ENCODE measurements at places on chromosomes 7 and 10. TPM values are rescaled to one million over a fixed set of nuclear protein-coding genes. Genes with fewer than 3 reads are reported as not detected.

The RAB19 gene
- total RNA-seq = not detected

The AUTS2 gene
- total RNA-seq = 383 TPM

The LRRC18 gene
- total RNA-seq = not detected

The FXYD4 gene
- not detected for total RNA-seq

The PKD2L1 gene
- total RNA-seq = not detected

The GFRA1 gene
- total RNA-seq = 6.3 TPM

The PKD1L1 gene
- 0.94 TPM for total RNA-seq

The TAS2R41 gene
- not detected for total RNA-seq

The TFEC gene
- 0.63 TPM for total RNA-seq

The PRXL2A gene
- total RNA-seq = 64.2 TPM

The CNNM1 gene
- total RNA-seq = 5.6 TPM

The OGDH gene
- total RNA-seq = 51.3 TPM

The KIAA1217 gene
- total RNA-seq = 19.4 TPM

The KIN gene
- 15.3 TPM for total RNA-seq

The BMS1 gene
- 14.7 TPM for total RNA-seq

The OLAH gene
- total RNA-seq = not detected

The RGR gene
- total RNA-seq = 0.31 TPM

The CDHR3 gene
- 28.8 TPM for total RNA-seq

The HMX3 gene
- total RNA-seq = not detected

The IFIT1B gene
- not detected for total RNA-seq

The TRIM73 gene
- total RNA-seq = 11.0 TPM

The COL26A1 gene
- total RNA-seq = 9.7 TPM

The ABCC2 gene
- 0.63 TPM for total RNA-seq

The CTTNBP2 gene
- total RNA-seq = 145 TPM

The RAMP3 gene
- 8.1 TPM for total RNA-seq

The IQUB gene
- 3.8 TPM for total RNA-seq

The AKR1C8 gene
- total RNA-seq = not detected

The PVRIG gene
- not detected for total RNA-seq

The OGDHL gene
- total RNA-seq = 7.5 TPM

The BET1 gene
- total RNA-seq = 20.0 TPM

The TBXAS1 gene
- total RNA-seq = 1.9 TPM

The POLR2J gene
- total RNA-seq = 14.1 TPM

The FKBP9 gene
- 36.6 TPM for total RNA-seq

The IKZF5 gene
- 17.2 TPM for total RNA-seq

The PRKAR2B gene
- total RNA-seq = 174 TPM

The STOX1 gene
- 9.7 TPM for total RNA-seq

The TM9SF3 gene
- total RNA-seq = 106 TPM

The PON1 gene
- total RNA-seq = not detected

The SLC26A5 gene
- total RNA-seq = 0.31 TPM

The KNDC1 gene
- 12.2 TPM for total RNA-seq

The ANK3 gene
- 552 TPM for total RNA-seq

The CADPS2 gene
- 10.0 TPM for total RNA-seq

The CRPPA gene
- 7.2 TPM for total RNA-seq

The NUTM2E gene
- 0.31 TPM for total RNA-seq

The PSAP gene
- 426 TPM for total RNA-seq

The VIM gene
- total RNA-seq = 267 TPM

The SFRP4 gene
- total RNA-seq = 1.6 TPM

The POLR2J2 gene
- 15.3 TPM for total RNA-seq

The TEX36 gene
- total RNA-seq = not detected
